DMS79 treated with DMSO at 0.1 percent for 48 hours (cell line): ENCODE measurements at places on chromosomes 11 and 22.

DNA sequence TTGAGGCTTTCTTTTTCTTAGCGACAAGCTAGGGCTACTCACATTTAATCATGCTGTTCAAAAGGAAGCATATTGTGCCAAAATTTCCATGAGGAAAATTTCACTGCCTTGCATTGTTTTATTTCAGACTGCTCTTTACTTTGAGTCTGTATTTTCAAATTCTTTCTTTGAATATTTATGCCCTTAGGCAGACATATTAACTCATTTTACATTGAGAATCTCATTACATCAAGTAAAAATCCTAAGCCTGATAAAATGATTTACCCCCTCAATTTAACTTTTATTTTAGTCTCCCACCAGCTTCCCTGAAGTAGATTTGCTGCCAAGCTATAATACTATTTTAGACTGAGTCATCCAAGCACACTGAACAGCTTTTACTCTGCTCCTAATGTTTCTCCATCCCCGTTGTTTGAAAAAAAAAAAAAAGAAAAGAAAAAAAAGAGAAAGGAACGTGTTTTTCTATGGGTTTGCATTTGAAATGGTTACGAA lies 189.3 kb upstream of the MTMR2 start:
- DNase-seq, result no peak

- DNase-seq, result peak; percentile 6
These were observed 1040.0 kb downstream of the TBC1D22A start for GRCh38 chr22:47802421-47802820.

- DNase-seq, result peak; percentile 83
These were observed at the start of gene BACE1 for GRCh38 chr11:117316197-117316961. TSS of gene BACE1 (minus strand) at chr11:117316256. CDS start at chr11:117315795, 461 bp downstream.

DNA sequence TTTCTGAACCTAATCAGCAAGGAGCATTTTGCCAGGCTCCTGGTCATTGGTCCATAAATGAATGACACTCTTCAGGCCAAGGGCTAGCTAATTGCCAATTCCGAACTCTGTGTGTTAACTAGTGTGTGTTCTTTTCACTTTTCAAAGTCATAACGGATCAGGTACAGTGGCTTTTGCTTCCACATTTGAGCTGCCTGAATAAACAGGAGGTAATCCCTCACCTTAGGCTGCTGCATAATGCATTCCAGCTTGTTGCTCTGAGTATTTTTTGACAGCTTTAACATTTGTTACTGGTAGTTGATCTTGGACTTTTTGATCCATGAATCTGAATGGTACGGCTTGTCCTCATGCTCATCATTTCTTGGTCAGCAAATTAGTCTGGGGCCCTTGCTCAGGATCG lies 485.1 kb downstream of the CNTN5 start:
- DNase-seq, result no peak

- DNase-seq, result no peak
These were observed 9.9 kb upstream of the CELSR1 start for GRCh38 chr22:46547179-46547882.

GRCh38 chr11:119832202-119832935 lies 103.4 kb upstream of the NECTIN1 start:
- DNase-seq, result peak; percentile 94

DNA sequence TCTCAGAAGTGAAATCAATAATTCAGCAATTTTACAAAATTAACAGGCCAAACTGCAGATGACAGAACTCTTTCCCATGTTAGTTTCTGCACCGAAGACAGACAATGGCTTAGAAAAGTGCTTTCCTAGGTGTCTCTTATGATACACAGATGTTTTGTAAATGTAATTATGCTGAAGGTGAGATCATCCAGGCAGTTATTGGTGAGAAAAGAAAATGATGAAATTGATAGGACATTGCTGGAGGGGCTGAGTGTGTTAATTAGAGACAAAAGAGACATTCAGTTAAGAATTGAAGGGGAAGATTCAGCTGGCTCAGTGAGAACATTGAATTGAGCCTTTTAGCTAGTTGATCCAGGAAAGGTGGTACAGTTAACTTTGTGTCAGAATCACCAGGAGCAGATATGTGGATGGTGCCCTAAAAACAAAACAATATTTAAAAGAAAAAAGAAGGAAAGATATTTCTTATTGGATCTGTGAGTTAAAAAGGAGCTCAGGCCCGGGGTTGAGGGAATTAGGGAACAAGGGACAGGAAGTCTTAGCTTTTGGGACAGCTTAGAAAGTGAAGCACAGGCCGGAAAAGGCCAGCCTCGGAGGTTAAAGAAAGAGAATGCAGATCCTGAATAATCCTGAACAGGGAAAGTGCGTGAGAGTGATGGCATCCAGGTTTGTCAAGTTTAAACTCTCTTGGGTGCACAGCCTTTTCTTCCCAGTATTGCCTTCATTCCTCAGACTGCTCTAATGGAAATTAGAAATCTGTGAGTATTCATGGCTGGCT lies 16.9 kb downstream of the ARHGAP42 start:
- no peak for DNase-seq

DNA sequence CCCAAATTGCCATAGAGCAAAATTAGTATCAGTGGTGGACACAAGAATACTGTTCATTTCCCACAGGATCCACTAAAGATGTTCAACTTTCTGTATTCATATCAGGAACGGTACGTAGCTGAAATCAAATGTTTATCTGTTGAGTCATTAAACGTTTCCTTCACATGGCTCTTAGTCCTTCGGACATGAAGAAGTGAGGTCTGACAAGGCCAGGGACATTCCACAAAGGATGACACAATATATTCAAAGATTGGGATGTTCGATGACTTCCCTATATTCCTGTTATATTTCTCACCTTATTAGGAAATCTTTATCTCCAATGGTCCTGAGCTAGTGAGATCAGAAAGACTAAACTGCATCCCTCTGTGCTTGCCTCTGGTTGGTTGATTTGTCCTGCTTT lies 129.0 kb downstream of the ETS1 start:
- DNase-seq, result no peak
